ENCODE measurements at places on chromosomes 4 and X.

GRCh38 chr4:111449657-111450056 lies 695.6 kb upstream of the FAM241A start:
- DNase-seq: no peak

GRCh38 chrX:128287693-128288092 lies 235.5 kb upstream of the ACTRT1 start:
- no peak for DNase-seq

DNA sequence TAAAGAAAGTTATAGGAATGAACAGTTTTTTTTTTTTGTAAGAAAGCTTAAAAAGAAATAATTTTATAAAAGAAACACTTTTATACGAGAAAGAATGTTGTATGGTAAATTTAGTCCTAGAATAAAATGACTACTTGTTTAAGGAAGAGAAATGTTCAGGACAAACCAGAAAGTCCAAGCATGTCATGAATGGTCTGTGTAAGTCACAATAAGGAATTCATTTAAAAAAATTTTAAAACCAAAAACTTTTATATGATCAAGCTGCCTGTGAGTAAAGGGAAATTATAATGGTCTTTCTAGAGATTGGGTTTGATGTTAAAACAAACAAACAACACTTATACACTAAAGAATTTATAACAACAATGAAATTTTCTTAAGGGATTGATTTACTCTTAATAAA lies 858.9 kb upstream of the PCDH7 start:
- DNase-seq: no peak

GRCh38 chrX:120274958-120275357 lies 24.3 kb downstream of the ZBTB33 start:
- DNase-seq: no peak

- DNase-seq: no peak
Measured at GRCh38 chrX:53288189-53288588, 6.8 kb upstream of the IQSEC2 start.

- DNase-seq: no peak
Measured at GRCh38 chr4:123843137-123843536, 446.5 kb downstream of the SPRY1 start.

DNA sequence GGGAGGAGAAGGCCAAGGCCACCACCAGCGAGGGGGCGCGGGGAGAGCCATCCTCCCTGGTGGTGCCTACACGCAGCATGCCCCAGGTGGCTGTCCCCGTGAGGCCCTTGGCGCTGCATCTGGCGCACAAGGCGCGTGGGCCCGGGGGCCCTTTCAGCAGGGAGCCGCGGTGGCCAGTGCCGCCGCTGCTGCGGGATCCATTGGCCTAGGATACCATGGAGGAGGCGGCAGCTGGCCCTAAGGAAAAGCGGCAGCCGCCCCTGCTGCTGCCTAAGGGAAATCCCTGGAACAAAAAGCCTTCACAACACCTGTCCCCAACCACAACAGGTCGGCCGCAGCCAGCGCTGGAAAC lies 1059.6 kb downstream of the TECRL start:
- no peak for DNase-seq

GRCh38 chr4:62871078-62871477 lies 1538.2 kb downstream of the TECRL start:
- no peak for DNase-seq

GRCh38 chr4:41102414-41103092 lies 111.8 kb downstream of the APBB2 start:
- no peak for DNase-seq

DNA sequence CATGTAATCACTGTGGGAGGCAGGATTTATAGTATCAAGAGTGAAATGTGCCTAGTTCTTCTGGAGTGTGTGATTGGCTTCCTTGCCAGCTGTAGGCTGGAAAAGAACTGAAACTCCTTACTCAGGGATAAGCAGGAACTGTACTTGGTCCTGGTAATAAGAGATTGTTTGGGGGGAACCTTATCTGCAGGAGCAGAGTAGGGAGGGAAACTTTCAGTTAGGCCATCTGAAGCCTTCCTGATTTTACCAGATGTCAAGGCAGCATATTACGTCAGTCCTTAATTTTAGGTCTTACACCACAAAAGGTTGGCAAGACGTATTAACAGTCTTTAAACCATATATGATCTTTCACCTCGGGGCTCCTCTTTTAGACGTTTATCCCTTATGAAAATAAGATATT lies 231.5 kb upstream of the FMR1 start:
- DNase-seq: no peak
